NCI-H510A (cell line): ENCODE measurements at places on chromosomes 7 and 10.

GRCh38 chr7:26500749-26501352 is 209.2 kb downstream of the SNX10 start:
- no peak for DNase-seq

- DNase-seq: no peak
Observed at GRCh38 chr7:87451187-87451586, 24.3 kb downstream of the ABCB4 start.

- no peak for DNase-seq
Observed at GRCh38 chr7:149683181-149683580, 90.2 kb downstream of the ZNF467 start.

GRCh38 chr7:7829667-7830066 is 111.3 kb upstream of the RPA3 start:
- no peak for DNase-seq

- peak; percentile 20 for DNase-seq
Observed at GRCh38 chr10:121975295-121976086, 474 bp upstream of the NSMCE4A start.

DNA sequence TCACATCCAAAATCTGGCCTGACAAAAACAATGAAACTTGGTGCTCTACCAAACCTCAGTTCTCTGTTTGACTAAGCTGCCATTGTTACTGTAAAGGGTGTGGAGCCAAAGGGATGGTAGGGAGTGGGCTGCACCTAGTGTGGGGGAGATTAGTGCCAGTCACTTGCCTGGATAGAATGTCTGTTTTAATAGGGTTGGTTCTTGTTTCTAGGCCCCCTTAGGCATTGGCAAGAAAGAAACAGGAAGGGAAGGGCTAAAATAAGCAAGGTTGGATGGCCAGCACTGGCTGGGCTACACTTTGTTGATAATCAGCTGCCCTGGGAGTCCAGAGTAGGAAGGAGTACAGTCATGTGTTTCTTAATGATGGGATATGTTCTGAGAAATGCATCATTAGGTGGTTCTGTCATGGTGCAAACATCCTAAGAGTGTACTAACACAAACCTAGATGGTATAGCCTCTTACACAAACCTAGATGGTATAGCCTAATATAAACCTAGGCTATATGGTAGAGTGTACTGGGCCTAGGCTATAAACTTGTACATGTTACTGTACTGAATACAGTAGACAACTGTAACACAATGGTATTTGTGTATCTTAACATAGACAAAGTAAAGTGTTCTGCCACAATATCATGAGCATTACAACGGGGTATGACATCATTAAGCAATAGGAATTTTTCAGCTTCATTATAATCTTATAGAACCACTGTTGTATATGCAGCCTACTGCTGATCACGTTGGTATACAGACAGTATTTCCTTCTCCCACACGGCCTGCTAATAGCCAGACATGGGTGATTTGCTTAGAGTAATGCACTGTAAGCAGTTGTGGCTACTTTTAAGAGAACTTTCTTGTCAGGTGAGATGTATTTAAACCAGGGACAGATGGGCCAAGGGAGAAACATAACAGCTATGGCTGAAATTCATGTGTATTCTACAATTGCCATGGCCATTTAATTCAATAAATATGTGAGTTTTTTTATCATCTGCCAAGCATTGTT is 15.4 kb downstream of the BBIP1 start:
- DNase-seq: no peak

DNA sequence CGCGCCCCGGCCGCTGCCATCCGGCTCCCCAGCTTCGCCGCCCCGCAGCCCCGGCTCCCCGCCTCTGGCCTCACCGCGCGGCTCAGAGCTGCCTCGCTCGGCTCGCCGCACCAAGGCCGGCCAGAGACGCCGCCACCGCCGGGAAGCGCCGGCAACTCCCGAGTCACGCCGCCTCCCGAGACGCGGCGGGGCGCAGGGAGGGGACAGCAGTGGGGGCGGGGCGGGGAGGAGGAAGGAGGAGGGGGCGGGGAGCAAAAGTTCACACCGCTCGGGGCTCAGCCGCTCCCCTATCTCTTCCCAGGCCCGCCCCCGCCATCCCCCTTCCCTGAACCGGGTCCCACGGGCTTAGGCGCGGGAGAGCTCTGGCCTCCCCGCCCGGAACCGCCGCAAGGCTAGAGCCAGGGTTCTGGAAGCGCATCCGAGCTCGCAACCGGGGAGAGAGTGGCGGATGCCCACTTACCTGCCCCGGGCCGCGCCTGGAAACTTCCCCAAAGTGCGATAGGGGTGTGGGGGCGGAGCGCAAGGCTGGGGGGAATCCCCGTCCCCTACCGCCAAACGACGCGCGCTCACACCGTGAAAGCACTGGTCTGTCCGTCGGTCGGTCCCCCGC is 1.0 kb downstream of the CHST15 start:
- peak; percentile 19 for DNase-seq

GRCh38 chr10:1367938-1368841 is 312.0 kb downstream of the WDR37 start:
- no peak for DNase-seq
